Stimulated activated CD8-positive, alpha-beta memory T cell treated with anti-CD3 and anti-CD28 coated beads, Interleukin-4, amount 100 ng/mL, for 48 hours (primary cell): ENCODE measurements at places on chromosomes 13 and 19.

- DNase-seq: no peak
Measured at GRCh38 chr19:40571005-40571318, 5.7 kb upstream of the SHKBP1 start.

DNA sequence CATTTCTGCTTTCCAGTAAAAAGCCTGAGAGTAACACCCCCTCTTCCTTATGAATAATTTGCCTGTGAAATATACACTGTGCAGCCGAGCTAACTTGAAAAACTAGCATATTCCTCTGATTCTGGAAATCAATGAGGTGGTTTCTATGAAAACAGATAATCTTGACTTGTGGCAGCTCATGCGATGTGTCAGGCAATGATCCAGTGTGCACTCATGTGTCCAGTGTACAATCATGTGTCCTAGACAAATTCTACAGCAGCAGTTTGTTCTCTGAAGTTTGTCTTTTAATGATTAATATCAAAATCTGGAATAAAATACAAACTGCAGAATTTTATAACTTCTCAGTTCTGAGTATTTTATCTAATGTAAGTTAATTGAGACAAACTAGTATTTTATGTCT is 2213.9 kb upstream of the PCDH20 start:
- DNase-seq: no peak

DNA sequence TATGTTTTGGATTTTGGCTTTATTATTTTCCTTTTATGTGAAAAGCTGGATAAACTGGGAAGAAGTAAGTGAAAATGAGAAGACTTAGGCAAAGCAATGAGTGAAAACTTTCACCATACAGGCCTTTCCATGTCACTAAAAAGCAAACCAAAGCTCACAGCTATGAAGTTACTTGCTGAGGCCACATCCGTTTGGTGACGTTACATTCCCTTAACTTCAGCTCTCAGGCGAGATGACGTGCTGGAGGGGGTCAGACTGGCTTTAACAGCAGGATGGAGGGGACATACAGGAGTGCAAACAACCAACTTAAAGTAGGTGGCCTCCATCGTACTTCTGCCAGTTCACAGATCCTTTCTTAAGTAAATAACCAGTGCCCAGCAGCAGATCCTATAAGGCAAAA is 522.3 kb downstream of the MYO16 start:
- DNase-seq: no peak

- no peak for DNase-seq
Measured at GRCh38 chr13:104750377-104750776, 1684.2 kb upstream of the SLC10A2 start.

DNA sequence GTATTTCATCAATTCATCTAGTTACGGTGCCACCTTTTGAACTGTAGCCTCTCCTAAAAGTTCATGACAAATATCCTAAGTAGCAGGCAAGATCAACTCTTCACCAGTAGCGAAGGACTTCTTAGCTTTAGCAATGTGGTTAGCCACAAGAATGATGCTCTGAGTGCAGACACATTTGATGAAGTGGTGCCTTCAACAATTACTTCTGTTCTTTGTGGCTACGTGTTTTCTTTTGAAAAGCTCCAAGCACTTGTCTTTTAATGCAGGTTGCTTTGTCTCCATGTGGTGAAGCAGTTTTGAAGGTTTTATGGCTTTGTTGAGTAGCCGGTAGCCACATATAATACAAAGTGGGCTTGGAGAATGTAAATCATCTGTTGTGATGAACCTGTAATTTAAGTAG is 194.7 kb downstream of the B3GLCT start:
- no peak for DNase-seq

GRCh38 chr13:110503037-110503901 is 58.3 kb downstream of the RAB20 start:
- DNase-seq: no peak

DNA sequence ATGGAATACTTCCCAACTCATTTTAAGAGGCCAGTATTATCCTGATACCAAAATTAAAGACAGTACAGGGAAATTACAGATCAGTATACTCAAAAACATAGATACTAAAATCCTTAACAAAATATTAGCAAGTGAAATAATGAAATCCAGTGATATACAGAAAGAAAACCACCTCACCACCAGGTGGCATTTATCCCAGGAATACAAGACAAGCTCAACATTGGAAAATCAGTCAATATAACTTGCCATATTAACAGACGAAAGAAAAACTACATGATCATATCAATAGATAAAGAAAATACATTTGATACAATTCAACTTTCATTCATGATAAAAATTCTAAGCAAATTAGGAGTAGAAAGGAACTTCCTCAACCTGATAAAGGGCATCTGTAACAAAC is 6.7 kb upstream of the GNA15 start:
- no peak for DNase-seq

- DNase-seq: no peak
Measured at GRCh38 chr13:93726173-93726957, 499.8 kb downstream of the GPC6 start.

DNA sequence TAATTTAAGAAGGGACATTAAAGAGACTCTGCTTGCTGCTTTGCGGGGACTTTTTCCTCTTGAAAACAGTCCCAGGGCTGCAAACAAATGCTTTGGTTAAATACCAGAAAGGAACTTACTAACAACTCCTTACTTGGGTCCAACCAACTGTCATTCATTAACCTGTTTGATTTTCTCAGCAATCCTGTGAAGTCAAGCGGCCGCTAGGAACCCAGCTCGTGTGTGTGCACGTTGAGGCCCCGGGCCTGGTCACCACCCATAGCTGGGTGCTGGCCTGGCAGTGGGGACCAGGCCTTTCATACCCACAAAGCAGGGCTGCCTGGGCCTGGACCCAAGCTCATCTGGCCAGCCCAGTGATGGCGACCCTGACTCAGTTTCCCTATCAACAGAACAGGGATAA is 50.7 kb downstream of the C1QTNF9 start:
- no peak for DNase-seq

GRCh38 chr13:96575423-96576320 is 418.6 kb downstream of the OXGR1 start:
- DNase-seq: no peak

- no peak for DNase-seq
Measured at GRCh38 chr13:109485136-109485794, 301.1 kb downstream of the IRS2 start.

DNA sequence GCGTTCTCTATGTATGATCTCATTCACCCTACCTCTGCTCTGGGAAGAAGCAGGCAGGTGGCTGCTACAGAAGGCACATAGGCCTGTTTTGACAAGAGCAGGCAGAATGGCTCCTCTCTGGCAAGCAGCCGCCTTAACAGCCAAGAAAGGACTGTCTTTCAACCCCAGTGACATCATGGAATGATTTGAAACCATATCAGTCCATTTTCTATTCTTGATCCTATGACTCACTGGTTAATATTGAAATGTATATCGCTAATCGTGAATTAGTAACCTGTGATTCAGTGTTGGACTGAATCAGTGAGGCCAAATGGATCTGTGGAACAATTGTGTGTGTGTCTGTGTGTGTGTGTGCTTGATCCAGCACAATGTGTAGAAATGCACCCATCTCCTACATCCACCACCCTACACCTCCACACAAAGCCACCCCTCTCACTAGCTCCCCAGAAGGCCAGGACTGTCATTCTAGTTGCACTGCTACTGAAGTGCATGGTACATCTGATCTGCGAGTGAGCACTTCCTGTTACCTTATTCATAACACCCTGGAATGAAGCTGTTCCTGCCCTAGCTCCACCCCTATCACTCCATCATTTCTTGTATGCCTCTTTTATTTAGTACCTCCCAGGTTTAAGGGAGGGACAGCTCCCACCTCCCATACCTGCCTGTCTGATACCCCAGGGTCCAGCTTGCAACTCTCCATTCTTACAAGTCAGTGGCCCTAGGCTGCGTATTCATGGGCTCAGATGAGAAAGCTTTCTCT is 460.0 kb downstream of the FOXO1 start:
- peak; percentile 61 for DNase-seq

DNA sequence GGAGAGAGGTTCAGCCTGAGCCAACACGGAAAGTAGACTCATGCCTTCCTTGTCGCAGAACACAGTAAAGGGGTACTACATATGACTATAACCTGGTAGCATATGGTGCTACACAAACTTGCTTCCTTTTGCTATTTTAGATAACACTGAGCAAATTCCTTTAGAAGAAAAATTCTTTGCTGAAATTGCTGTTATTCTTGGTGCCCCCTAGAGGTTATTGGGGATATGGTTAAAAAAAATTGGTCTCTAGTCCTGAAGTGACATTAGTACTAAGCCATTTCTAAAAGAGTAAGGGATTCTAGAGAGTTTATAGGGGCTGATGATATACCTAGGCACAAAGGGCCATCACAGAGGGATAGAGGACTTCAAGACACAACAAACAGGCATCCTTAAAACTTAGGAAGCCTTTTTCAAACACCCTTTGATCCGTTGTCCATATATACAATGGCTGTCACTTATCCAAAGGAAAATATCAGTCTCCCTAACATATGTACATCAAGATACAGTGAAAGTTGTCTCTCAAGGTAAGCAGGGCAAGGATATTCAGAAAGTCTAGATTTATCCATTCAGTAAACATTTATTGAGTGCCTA is 13.9 kb upstream of the HS6ST3 start:
- DNase-seq: no peak

DNA sequence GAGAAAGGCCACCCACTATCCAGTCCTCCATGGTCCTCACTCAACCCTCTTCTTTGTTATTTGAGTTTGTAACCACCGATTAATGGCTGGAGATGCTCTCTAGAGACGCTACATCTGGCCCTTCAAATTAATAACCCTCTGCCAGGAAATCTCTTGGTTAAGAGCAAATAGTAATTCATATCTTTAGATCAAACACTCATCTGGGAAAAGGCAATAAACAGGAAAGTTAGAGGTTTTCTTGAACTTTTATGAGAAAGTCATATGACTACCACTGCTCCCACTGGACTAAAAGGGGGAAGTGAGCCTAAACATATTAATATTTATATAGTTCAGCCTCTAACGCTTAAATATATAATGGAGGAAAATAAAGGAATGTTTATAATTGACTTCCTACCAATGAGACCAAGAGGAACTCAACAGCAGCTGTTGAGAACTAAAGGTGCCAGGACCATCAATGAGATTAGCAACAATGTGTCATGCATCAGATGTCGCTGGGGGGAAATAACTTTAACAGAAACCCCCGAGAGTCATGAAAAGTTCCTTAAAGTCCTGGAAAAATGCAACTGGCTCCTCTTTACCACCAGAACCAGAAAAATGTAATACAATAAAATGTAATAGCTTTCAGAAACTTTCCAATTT is 2.7 kb downstream of the TBC1D4 start:
- no peak for DNase-seq

GRCh38 chr13:44044547-44045179 is 165.0 kb downstream of the LACC1 start:
- DNase-seq: no peak

DNA sequence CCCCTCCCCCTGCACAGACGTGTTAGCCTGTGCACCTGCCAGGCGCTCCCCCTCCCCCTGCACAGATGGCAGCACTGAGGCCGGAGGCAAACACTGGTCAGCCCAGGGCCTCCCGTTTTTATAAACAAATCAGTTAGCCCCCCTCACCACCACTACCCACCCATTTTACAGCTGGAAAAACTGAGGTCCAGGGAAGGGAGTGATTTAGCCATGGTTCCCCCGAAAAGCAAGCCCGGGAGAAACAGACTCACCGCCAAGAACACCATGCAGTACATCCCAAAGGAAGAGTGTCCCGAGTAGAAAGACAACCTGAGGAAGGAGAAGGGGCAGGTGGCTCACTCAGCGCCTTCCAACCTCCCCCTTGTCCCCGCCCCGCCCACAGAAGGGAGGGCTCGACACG is 8.7 kb downstream of the PLPP2 start:
- DNase-seq: no peak

- no peak for DNase-seq
Measured at GRCh38 chr13:76816394-76816793, 69.8 kb downstream of the KCTD12 start.

GRCh38 chr13:59534806-59535205 is 628.9 kb downstream of the DIAPH3 start:
- no peak for DNase-seq

GRCh38 chr19:35996777-35997176 is 1.8 kb downstream of the SDHAF1 start:
- no peak for DNase-seq

GRCh38 chr13:50916701-50917184 is 7.2 kb downstream of the RNASEH2B start:
- DNase-seq: no peak

DNA sequence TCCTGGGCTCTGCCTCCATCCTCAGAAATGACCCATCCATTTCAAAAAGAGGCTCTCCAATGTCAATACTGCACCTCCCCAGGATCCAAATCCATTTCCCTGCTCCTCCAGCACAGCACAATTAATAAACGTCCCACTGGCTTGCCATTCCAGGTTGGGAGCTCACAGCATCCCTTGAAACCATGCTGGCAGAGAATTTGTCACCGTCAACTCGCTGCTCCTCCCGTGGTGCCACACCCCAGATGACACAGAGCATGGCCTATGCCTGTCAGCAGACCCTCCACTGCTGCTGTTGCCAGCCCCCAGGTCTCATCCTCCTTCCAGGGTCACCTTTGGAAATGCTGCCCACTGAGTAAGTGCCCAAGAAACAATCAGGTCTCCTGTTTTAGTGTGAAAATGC is 53.0 kb upstream of the UQCRFS1 start:
- no peak for DNase-seq

GRCh38 chr13:58461217-58461616 is 829.7 kb downstream of the PCDH17 start:
- DNase-seq: no peak

DNA sequence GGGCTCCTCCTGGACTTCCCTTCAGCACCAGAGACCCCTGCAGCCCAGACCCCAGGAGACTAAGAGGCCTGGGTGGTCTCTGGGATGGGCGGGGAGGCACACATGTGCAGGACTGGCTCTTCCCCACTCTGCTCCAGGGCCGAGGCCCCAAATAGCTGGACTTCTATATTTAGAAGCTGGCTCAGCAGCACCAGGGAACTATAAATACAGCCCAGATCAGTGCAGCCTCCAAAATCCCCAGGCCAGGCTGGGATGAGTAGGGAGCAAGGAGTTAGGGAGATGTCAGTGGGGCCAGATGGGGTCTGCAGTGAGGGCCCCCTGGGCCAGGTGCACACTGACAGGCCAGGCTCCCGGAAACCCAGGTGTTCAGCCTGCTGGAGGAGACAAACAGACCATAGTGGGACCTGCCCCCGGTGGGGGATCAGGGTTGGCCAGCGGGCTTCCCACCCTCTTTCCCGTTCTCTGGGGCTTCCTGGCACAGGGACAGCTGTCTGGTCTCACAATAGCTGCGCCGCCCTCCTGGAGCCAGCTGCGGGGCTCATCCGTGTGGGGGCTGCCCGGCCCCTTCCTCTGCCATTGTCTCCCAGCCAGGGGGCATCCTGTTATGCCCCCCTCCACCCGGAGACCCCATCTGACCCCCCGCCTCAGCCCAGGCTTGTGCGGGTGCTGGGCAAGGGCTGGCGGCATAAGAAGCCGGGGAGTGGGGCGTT is 5.5 kb upstream of the ADGRE5 start:
- no peak for DNase-seq
